Nucleus accumbens (tissue), 56 donors: ENCODE measurements at places on chromosomes 6 and 20.

DNA sequence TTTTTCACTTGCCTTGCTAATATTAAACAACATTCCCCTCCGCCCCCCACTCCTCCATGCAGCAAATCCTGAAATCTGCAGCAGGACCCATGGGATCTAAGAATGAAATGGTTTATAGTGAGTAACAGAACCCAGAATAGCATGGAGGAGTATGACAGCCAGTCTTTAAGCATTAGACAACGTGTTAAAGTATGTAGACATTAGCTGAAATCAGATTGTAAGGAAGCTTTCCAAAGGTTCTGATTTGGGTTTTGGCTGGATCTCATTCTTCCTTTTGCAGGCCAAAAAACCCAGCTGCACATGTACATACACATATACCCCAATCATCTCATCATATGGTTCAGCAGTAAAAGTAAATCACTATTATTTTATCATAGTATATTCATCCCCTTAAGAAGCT is 126.5 kb downstream of the GJA10 start:
- no peak for DNase-seq

DNA sequence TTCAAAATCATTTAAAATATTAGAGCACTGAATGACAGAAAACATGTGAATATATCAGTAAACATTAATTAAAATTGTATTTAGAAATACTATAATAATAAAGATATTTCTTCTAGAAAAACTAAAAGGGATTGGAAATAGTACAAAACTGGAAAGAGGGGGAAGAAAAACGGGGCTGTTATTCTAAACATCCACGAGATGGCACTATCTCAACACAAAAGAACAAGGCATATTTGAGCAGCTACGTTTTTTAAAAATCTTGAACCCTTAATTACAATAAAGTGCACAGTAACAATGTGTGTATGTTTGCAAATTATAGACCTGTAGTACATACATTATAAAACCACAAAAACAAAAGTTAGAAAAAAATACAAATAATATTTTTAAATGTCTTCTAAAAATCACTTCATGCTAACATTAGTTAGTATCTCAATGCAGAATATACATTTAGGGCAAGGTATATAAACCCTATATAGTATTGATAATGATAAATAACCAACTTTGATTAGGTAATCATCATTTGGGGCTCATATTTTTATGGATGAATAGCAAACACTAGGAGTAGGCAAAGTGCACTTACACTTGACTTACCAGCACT is 42.5 kb upstream of the PNISR start:
- DNase-seq = no peak

- DNase-seq = no peak
Measured at GRCh38 chr20:11522366-11522741, 395.3 kb upstream of the BTBD3 start.

DNA sequence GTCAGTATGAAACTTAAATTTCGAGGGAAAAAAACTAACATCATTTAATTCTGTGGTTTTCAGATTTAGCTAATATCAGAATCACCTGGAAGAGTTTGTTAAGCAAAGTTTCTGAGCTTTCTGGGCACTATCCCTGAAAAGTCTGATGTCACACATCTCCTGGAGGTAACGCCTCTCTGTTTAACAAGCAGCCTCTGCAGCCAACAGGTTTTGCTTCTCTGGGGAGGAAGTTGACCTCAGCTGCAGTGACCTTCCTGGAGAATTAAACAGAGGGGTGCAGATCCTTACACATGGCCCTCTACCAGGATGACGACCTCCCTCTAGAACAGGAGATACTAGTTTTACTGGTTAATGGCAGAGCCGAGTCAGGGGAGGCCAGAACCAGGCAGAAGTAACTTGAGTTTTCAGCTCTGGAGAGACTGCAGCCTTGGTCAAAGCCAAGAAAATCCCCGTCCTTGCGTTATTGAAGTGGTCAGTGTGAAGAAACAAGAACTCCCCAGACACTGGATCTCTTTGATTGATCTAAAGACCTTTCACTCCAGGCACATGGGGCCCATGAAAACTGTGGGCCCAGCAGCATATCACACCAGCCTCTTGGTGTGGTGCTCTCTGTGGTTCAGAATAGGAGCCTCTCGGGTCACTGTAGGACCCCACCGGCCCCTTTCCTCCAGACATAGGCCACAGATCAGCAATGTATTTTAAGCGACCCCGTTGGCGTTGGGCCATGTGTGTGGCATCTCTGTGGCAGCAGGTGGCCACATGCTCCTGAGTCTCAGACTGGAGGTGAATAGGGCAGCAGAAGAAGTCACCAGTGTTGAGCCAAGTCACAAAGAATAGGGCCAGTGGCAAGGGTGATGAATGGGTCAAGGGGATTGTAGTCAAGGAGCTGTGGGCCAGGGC is 33.4 kb upstream of the CCR6 start:
- no peak for DNase-seq
